Fibroblast of skin of left quadriceps (primary cell): ENCODE measurements at places on chromosomes 7 and 10.
A peak's percentile ranks its signal among the peaks of the same experiment; 100 is the strongest.

DNA sequence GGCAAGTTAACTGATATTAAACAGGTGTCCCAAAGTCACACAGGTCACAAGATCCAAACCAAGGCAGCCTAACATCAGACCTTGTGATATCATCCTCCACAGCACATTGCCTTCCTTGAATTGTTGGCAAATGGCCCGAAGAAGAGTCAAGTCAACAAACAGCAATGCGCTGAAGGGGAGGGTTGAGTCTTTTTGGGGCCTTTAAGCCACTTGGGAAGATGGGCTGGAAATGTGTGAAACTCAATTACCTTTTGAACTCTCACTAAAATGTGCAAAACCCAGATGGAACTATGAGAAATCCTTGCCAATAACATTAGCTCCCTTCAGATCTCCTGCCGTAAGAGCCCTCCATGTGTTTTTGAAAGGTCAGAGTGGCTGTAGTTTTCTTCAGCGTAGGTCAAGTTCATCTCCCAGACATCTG, 47.9 kb upstream of the STK17A start:
- DNase-seq, result peak; percentile 56

- DNase-seq, result no peak
Observed at GRCh38 chr7:135964274-135964673, 12.9 kb downstream of the MTPN start.

DNA sequence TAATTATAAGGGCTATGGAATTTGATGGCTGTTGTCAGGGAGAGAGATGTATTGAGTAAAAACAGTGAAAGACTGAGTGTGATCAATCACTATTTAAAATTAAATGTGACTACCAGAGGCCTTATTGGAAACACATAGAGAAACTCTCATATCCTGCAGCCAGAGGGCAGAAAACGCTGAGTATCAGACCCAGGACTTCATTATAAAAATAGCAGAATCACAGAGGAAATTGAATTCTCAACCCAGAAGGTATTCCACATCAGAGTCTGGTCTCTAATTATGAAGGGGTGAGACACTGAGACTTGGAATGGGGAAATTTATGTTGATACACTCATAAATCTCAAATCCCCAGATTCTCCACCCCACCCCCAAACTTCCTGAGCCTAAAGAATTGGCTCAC, 69.5 kb upstream of the IL6 start:
- DNase-seq, result no peak

DNA sequence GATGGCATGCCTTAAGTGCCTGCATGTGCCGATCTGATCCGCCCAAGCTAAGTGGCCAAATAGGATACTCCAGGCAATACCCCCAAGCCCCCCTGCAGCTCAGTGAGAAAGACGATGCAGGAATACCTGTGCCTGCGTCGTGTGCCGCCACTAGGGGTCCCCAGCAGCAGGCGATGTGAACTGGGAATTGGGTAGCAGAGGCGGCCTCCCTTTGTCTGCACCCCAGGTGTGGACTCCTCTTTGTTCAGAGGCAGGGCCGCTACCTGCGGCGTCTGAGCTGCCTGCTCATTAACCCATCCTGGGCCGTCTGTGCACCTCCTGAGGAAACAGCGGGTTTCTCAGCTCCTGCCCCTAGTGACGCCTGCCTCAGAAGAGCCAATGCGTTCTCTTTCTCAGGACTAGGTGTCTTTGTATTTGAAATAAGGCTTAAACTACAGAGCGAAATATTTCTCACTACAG, 4.8 kb upstream of the CHN2 start:
- DNase-seq, result peak; percentile 8

- DNase-seq, result no peak
Observed at GRCh38 chr7:18740579-18740988, 245.0 kb downstream of the HDAC9 start.

DNA sequence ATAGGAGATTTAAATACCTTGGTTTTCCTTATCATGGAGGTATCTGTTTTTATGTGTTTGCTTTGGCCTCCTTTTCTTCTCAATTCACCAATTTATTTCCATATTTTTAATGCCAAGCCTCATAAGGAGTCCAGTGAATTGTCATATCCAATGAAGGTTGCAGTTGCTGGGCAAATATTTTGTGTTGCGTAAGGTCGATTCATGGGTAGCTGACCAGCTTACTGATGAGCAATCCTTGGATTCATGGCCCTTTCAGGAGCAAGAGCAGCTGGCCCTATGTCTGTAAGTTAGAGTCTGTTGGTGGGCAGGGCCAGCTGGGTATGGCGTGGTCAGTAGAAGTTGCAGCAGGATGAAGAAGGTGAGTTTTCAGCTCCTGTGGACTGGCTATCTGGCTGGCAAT, 182.9 kb downstream of the PFKFB3 start:
- DNase-seq, result no peak

DNA sequence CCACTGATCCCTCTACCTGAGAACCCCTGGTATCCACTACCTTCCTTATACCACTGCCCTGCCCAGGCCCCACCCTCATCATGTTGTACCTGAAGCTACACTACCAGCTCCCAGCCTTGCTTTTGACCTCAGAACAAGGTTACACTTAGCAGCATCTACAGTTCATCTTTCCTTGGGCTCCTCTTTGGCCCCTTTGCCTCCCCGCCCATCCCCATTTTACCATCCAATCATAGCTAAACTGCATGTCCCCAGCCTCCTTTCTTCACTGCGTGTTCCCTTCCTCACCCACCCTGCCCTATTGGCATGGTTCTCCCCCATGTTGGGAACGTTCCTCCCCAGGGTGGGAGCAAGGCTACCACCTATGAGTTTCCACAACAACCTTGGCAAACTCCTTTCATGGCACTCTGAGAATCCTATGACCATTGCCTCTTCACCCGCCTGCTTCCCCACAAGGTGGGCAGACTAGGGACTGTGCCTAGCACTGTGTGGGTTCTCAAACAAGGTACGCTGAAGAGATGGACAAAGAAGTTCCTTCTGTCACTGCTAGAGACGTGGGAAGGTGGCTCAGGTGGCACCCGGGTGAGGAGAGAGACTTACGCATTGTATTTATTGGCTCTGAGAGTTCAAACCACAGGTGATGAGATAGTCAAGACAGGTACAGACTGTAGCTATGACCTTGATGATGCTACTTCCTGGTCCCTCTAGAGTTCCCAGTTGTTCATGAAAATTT, 66.9 kb upstream of the ADAM12 start:
- DNase-seq, result no peak

DNA sequence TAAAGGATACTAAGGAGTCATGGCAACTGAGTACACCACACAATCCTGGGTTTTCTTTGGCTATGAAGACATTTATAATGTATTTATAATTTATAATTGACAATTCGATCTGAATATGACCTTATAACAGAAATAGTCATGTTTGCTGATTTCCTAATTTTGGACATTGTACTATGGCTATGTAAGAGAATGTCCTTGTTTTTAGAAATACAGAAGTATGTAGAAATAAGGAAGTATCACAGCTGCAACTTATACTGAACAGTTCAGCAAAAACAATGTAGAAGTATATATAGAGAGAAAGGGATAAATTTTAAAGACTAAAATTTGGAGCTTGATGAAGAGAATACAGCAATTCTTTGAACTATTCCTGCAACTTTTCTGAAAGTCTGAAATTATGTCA, 32.6 kb downstream of the PRLHR start:
- no peak for DNase-seq
